ENCODE measurements at places on chromosomes 16 and 17. TPM values are rescaled to one million over a fixed set of nuclear protein-coding genes. Genes with fewer than 3 reads are reported as not detected.

The KRTAP9-3 gene
- not detected for total RNA-seq

GRCh38 chr16:78130083-78130608, 30.7 kb downstream of the WWOX start:
- no peak overlapping the region for H3K4me3 ChIP-seq
- no peak overlapping the region for H3K27ac ChIP-seq
- H3K4me1 ChIP-seq, result peaks cover 12% of the 10 kb centered on the region
- DNase-seq, result no peak
- no peaks in the 10 kb centered on the region for H3K27me3 ChIP-seq

The CIBAR2 gene
- total RNA-seq, result 0.41 TPM

GRCh38 chr17:4887581-4887980, 11.8 kb upstream of the C17orf107 start:
- no peaks in the 10 kb centered on the region for H3K36me3 ChIP-seq
- DNase-seq, result no peak
- no peaks in the 10 kb centered on the region for H3K4me1 ChIP-seq
- H3K4me3 ChIP-seq, result no peak overlapping the region

All from SJCRH30 (cell line).